ENCODE measurements at places on chromosomes 1 and 21. TPM values are rescaled to one million over a fixed set of nuclear protein-coding genes. Genes with fewer than 3 reads are reported as not detected.

OR2L2 gene
- total RNA-seq, result not detected

- no peak for DNase-seq
Observed at GRCh38 chr1:214658785-214659184, 55.8 kb downstream of the CENPF start.

- DNase-seq, result no peak
Observed at GRCh38 chr1:25505656-25506385, 37.6 kb upstream of the LDLRAP1 start.

DNA sequence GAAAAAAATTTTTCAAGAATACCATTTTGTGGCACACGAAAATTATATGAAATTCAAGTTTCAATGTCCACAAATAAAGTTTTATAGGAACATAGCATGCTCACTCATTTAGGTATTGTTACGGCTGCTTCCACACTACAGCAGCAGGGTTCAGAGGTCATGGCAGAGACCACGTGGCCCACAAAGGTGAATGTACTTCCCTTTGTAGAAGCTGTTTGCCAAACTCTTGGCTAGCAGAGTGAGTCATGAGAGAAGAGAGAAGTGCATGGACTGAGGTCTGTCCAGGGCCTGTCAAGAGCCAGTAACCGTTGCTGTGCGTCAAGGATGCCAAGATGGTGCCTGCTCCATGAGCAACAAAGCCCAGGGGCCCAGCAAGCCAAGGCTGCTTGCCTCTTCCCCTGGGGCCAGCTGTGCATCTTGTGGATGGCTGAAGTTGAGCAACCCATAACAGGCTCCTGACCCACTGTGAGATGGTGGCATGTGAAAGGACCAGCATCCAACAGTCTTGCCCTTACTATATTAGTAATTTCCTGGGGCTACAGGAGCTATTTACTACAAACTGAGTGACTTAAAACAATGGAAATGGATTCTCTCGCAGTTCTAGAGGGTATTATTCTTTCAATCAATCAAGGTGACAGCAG lies 64.8 kb upstream of the ATP5PO start:
- no peak for DNase-seq

GRCh38 chr1:172670316-172670715 lies 11.4 kb downstream of the FASLG start:
- no peak for DNase-seq

DNA sequence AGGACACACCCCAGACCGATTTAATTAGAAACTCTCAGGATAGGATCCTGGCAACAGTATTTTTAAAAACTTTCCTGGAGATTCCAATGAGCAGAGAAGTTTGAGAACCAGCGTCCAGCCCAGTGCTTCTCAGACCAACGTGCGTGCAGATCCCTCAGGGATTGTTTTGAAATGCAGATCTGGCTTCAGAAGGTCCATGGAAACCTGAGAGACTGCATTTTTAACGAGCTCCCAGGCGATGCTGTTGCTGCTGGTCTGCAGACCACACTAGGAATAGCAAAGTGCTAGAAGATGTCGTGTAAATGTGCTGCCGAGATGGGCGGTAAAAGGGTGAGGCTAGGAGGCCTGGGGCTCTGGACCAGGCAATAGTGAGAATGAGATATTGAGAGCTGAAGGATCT lies 18.4 kb upstream of the CASQ1 start:
- no peak for DNase-seq

GRCh38 chr1:169113613-169114119 lies 7.2 kb downstream of the ATP1B1 start:
- DNase-seq, result no peak

STIL gene
- total RNA-seq, result 6.4 TPM

TPTE gene
- total RNA-seq, result not detected

DNA sequence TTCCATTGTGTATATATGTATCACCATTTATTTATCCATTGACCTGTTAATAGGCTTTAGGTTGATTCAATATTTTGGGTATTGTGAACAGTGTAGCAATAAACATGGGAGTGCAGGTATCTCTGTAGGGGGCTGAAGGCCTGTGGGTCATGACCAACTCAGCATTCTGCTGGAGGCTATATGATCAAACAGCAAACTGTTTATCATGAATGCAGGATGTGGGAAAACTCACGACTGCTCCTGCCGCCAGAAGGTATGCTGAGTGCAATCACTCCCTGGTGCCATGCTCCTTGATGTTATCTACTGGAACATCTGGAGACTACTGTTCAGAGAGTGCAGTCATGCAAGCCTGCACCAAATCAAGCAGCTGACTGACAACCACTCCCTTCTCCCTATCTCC lies 275.2 kb downstream of the COL11A1 start:
- DNase-seq, result no peak
